AG09319 (cell line): ENCODE measurements at places on chromosomes 3 and 15.

- no peak for DNase-seq
Measured at GRCh38 chr15:49814709-49815108, 193.9 kb downstream of the DTWD1 start.

DNA sequence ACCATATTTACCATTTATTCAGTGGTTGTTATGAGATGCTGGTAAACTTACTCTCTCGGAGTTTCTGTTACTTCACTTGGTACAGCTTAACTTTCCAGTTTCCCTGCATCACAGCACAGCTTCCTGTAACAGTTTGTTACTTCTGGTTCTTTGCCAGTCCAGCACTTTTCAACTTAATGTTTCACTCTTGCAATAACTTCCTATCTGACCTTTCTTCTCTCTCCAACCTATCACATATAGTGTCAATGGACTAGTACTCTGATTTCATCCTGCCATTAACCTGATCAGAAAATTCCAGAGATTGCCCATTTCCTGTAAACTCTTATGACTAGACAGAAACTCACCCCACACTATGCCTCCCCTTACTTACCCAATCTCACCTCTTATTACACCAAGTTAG is 3.9 kb upstream of the ATP11B start:
- DNase-seq = no peak

- DNase-seq = peak; percentile 5
Measured at GRCh38 chr3:110731148-110731547, 340.5 kb upstream of the NECTIN3 start.

DNA sequence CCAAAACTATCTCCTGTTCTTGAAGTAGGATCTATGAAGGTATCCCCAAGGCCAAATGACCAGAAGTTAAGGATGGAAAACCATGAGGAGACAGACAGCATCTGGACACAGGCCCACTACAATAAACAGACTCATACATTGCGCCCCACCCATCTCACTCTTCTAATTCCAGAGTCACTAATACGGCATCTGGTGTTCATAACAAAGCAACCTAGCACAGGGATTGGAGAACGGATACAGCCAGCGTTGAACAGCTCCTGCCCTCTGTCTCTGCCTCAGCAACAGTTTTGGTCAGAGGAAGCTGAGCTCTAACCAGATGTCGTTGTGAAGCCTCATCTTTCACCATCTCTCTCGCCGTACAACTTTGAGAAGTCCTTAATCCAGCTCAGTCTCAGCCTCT is 44.5 kb upstream of the CCDC80 start:
- DNase-seq = peak; percentile 81

- no peak for DNase-seq
Measured at GRCh38 chr3:20160230-20160629, 25.8 kb downstream of the SGO1 start.

DNA sequence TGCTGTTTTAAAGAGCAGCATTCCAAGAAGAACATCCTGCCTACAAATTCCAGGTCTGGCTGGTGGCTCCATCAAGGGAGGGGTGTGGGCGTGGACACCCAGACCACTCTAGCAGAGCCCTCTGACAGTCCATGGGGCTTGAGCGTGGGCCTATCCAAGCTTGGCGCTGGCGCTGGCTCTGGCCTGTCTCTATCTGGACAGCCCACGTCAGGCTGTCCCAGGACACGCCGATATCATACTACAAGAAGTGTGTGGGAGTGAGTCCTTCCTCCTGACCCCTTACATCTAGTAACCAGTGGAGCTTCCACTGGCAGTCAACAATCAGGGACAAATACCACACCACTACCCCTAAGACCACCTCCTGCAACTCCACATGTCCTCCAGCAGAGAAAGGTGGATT is 17.1 kb upstream of the DUSP7 start:
- DNase-seq = no peak

DNA sequence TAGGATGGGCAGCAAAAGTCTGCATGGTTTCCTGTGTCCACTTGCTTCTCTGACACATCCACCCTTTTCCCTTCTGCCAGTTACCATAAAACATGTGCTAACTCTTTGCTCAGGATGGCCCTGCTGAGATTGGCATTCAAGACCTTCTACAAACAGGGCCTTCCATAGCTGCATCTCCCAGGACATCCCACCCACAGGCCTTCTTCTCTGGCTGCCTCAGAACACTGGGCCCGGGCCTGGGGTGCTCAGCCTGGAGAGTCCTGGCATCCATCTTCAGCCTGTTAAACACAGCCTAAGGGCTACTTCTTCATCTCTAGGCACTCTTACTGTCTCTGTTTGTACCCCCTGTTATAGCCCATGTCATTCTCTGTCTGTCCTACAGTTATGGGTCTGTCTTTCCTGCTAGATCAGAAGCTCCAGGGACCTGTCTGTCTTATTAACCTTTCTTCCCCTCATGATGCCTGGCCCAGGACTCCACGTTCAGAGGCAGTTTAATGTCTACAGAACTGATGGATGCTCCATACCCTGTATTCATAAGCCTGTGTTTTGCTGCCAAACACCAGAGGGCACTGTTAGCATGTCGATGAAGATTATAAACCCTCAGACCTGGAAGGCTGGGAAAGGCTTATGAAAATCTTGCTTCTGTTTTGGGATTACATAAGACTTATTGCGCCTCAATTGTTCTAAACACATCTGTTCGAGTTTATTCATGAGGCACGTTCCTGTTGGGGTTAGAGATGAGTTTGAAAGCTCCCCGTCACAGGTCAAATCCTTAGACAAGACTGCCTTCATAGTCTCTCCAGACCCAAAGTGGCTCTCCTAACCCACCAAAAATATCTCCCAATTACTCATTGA is 16.5 kb downstream of the SEMA3G start:
- peak; percentile 81 for DNase-seq

DNA sequence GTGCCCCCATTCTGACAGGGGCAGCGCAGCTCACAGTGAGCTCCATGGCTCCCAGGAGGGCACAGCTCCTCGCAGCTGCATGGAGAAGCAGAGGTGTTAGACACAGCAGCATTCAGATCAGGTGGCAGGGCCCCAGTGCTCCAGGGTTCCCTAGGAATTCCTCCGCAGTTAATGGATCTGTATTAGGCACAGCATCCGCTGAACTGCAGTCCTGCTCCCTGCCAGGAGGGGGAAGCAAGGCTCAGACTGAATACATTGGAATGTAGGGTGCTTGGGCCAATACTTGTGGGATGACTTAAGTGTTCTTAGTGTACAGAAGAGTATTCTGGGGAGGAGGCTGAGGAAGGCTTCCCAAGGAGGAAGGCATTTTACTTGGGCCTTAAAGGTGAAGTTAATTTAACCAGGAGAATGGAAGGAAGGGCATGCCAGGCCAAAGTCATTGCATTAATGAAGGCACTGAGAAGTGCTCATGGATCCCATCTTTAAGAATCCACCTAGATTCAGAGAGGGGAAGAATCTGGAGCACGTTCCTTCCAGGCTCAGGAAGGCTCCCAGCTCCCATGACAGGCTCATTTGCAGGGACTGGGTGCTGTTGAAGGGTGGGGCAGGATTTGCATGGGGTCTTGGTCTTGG is 111.6 kb downstream of the RAB11A start:
- peak; percentile 43 for DNase-seq

GRCh38 chr3:172293093-172293492 is 155.2 kb downstream of the GHSR start:
- no peak for DNase-seq

- DNase-seq = no peak
Measured at GRCh38 chr15:57302640-57303257, 73.6 kb upstream of the CGNL1 start.

DNA sequence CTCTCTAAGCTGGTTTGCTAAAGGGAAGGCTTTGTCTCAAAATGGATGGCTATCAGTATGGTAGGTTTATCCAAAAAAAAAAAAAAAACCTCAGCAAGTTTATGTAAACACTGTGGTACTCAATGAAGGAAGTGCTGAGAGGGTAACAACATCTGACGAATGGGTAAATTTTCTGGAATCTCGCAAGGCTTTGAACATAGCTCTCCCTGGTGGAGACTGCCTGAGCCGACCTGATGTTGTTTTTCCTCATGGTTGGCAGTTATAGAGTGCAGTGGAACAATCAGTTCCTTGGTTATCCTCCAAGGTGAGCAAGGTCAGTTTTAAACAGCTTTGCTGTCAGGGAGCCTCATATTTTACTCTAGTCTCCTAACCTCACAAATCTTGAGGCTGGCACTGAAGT is 94.6 kb downstream of the ZPLD1 start:
- no peak for DNase-seq

DNA sequence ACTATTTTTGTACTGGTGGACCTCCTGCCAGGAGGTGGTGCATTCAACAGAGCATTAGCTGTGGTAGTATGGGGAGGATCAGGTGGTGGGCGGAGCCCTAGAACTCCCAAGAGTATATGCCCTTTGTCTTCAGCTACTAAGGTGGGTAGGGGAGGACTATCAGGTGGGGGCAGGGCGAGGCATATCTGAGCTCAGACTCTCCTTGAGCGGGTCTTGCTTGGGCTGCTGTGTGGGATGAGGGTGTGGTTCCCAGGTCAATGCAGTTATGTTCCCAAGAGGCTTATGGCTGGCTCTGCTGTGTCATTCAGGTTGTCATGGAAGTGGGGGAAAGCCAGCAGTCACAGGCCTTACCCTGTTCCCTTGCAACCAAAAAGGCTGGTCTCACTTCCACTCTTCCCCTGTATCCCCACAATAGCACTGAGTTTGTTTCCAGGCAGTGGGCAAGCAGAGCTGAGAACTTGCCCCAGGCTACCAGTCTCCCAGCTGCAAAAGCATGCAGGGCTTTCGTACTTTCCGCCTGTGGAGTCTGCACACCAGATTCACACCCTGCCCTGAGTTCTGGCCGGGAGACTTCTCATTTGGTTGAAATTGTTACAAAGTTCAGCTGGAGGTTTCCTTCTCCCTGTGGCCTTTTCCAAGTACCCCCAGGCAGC is 93.7 kb upstream of the DPPA4 start:
- no peak for DNase-seq

DNA sequence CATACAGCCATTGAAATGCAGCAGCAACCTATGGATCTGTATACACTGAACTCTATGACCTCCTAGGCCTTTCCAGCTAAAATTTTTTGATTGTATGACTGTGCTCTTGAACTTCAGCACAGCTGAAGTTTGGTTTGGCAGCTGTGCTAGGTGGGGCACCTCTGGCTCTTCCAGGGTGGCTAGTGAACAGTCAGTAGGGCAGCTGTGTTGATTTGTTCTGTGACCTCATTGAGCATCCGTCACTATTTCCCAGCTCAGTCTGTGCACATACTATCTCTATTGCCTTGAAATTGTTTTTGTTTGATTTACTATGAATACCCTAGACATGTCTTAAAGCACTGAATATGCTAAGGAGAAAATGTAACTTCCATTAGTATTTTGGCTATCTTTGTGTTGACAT is 363.2 kb upstream of the NAALADL2 start:
- DNase-seq = no peak

DNA sequence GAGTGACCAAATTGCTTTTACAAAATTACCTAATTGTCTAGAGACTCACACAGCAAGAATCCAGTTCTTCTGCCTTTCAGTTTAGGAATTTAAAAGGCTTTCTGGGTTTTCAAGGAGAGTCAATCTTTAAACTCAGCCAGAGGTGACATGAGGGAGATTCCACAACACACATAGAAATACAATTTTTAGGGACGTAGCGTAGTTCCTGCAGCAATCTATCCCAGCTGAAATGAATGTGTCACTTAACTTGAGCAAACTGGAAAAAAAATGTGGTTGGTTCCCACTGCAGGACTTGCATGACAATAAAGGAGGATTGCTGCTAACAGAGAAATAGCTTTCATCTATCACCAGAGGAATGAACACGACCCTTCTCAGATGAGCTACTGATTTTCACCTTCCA is 269.7 kb downstream of the OTOL1 start:
- no peak for DNase-seq

GRCh38 chr15:27686369-27686768 is 412.7 kb downstream of the OCA2 start:
- no peak for DNase-seq

DNA sequence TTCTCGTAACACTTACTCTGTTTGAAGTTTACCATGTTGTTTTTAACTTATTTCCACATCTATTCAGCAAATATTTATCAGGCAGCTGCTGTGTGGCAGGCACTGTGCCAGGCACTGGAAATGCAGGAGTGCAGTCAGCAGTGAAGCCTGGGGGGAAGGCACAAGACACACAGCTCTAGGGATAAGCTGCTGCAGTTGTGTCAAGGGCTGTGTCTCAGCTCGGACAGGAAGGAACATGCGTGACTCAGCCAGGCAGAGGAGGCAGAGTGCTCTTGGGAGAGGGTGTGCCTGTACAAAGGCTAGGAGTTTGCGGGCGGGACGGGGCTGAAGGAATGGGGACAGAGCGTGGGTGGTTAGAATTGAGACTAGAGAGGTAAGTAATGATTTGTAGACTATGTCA is 24.7 kb downstream of the LYSMD4 start:
- DNase-seq = peak; percentile 64

GRCh38 chr15:83977992-83978391 is 257.6 kb upstream of the GOLGA6L4 start:
- no peak for DNase-seq

- DNase-seq = no peak
Measured at GRCh38 chr3:129594409-129594808, 12.1 kb downstream of the PLXND1 start.

DNA sequence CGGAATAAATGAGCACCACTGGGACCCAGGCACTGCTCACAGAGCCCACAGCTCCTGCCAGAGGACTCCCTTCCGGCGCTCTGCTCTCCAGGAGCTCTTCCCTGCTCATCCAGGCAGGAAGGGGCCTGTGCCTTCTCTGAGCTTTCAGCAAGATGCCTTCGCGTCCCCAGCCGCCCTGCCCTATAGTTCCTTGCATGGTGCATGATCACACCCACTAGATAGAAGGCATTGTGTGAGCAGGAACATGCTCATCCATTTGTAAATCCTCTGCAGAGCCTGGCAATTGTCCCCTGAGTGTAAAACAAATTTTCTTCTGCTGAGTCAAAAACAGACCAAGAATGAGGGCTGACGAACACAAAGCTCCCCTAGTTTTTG is 181.6 kb downstream of the MEGF11 start:
- DNase-seq = no peak

- DNase-seq = no peak
Measured at GRCh38 chr3:65758876-65759598, 279.7 kb downstream of the MAGI1 start.

GRCh38 chr3:132660811-132661070 is 612 bp downstream of the UBA5 start:
- DNase-seq = no peak

GRCh38 chr3:188272481-188273372 is 118.8 kb downstream of the LPP start:
- no peak for DNase-seq

DNA sequence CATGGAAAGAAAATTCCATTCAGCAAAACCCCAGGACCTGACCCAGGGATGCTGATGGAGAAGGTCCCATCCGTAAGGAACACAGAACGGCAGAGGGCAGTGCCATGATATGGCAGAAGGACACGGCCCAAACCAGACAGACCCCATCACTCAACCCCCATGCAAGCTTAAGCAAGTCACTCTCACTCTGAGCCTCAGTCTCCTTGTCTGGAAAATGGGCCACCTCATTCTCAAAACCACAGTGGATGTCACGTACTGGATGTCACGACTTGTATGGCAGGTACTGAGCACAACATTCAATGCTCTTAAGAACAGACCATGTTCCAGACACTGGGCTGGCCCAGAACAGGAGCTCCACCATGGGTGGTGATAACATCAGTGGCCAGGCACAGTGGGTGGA is 90.4 kb downstream of the NUP210 start:
- DNase-seq = no peak
